ENCODE measurements at places on chromosomes 4 and X. TPM values are rescaled to one million over a fixed set of nuclear protein-coding genes. Genes with fewer than 3 reads are reported as not detected.

DNA sequence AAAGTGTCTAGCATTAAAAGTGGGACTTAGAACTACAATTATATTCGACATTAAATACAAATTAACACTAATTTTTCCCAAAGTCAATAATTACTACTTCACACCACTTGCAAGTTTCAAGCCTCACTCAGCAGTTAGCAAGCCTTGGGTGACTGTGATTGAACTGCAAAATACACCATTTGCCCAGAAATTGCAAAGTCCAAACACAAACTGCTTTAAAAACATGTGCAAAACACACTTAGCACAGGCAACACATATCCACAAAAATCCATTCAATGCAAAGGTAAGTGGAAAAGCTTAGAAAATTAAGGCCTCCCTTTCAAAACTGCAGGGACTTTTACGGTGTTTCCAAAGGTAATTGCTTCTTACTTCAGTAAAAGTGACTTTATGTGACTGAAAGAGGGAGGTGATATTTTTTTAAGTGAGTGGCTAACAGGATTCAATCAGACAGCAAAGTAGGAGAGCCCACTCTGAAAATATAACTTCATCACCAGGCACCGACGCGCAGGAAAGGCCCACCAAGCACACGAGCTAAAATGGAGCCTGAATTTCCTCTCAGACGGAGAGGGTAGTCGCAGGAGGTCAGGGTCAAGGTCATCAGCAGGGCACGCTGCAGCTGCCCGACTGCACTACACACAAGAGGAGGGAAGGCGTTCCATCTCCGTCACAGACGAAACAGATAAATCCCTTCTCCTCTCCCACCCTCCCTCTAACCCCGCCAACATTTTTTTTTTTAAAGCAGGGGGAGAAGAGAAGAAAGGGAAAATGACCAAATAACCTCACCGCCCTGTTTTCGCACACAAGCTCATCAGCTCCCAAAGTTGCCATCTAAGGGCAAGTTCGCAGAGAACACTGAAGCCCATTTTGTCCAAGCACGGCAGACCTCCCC is 3.1 kb downstream of the ZNF827 start:
- DNase-seq = peak; percentile 49

GRCh38 chr4:99586322-99586721 is 11.7 kb downstream of the MTTP start:
- DNase-seq = no peak

Gene TLR8
- polyA plus RNA-seq = 0.31 TPM

DNA sequence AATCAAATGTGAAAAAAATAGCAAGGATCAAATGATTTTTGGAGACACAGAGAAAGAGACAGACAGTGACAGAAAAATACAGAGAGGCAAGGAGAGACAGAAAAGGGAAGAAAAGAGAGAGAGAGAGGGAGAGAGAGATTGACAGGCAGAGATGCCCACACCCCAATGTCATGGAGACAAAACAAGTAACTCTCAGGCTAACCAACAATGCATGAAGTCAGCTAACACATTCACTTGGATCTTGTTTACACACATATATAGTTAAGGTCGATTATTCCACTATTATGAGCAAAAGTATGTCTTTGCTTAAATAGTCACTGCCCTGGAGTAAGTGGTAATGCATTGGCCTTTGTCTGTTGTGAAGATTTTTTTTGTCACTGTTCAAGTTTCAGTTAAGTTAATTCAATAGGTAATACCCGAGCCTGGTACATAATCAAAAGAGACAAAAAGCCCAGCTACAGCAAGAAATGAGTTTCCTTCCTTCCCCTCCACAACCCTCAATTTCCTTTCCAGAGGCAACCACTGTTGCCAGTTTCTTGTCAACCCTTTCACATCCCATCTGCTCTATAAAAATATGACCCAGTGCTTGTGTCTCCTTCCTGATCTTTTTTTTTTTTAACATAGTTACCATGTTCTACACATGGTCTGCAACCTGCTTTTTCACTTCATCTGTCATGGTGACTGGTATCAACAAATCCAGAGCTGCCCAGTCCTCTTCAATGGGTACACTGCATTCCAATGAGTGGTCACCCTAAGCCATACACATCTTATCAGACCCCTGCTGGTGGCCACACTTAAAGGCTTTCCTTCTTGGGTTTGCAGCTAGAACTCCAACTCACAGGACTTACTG is 52.1 kb downstream of the PROM1 start:
- DNase-seq = no peak

DNA sequence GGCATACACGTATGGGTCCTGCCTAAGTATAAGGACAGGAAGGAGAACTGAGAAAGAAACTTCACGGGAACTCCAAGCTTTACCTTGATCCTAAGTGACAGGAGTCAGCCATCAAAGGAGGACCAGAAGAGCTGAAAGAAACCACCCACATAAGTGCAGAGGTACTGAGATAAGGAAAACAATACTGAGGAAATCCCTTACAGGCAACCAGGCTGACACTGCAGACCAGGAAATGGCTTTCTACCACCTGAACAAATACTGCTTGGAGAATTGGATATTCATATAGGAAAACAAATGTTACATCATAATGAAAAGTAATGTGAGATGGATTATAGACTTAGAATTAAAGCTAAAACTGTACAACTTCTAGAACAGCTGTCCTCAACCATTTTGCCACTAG is 127.0 kb downstream of the IL15 start:
- no peak for DNase-seq

DNA sequence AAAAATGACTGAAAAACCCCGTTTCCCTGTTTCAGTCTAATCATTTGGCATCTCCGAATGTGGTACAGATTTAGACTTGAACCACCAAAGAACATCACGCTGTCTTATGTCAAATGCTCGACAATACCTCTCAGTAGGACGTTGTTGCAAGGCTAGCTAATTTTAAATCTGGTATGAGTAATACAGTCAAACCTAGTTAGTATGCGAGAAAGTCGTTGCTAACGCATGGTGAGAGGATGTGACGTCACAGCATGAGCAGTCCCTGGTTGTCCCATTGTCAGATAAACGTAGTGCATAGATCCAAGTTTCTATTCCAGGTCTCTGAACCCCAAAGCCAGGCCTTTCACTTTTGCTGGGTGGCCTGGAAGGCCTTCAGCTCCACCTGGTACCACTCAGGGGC is 44.7 kb downstream of the SETD7 start:
- no peak for DNase-seq

- DNase-seq = no peak
These were observed 515.2 kb downstream of the GLUD2 start for GRCh38 chrX:121562616-121563015.

DNA sequence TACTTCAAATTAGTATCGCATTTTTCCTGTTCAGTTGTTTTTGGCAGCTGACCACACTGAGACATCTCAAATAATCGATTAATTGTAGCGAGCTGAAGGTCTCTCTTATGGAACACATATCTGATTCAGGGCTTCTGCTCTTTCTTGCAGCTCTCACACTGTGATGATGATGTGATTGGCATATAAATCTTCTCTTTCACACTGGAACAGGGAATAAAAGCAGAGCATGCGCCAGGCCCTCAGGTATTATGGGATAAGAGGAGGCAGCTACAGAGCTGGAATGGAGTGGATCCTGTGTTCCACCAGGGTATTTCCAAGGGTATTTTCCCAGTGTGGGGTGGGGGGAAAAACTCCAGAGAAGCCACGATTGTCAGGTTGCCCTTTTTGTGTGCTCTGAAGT is 265.4 kb upstream of the CASK start:
- no peak for DNase-seq

Gene ARMCX1
- 48.1 TPM for polyA plus RNA-seq

GRCh38 chr4:15692602-15693001 is 10.3 kb upstream of the BST1 start:
- DNase-seq = no peak

GRCh38 chr4:127055357-127055756 is 577.4 kb upstream of the INTU start:
- DNase-seq = no peak

DNA sequence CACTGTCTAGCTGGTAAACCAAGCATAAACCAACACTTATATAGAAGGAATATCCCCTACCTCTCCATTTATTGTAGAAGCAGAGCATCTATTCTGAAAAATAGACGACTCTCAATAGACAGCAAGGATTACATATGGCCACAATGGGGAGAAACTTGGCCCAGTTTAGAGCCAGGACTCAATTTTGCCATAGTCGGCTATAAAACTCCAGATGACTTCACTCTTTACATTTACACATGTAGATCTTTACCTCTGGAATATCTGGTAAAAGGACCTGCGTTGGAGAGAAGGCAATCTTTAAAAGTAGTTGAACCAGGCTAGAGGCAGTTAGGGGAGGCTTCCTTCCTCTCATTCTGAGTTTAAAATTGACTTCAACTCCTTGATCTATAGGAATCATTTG is 77.3 kb downstream of the HMGB2 start:
- no peak for DNase-seq

Gene PLAC8
- polyA plus RNA-seq = 3.0 TPM
